Subcutaneous adipose tissue (tissue), 4 donors: ENCODE measurements at places on chromosomes 1 and 21. TPM values are rescaled to one million over a fixed set of nuclear protein-coding genes. Genes with fewer than 3 reads are reported as not detected.

The MFN2 gene
- 49.6 TPM for total RNA-seq

The FCAMR gene
- not detected for total RNA-seq

The CELA2B gene
- total RNA-seq = not detected

The BATF3 gene
- 2.7 TPM for total RNA-seq

The ACTN2 gene
- not detected for total RNA-seq

The RCSD1 gene
- total RNA-seq = 24.7 TPM

The KCNK2 gene
- 1.7 TPM for total RNA-seq

The SPTA1 gene
- total RNA-seq = 0.88 TPM

The VWA5B1 gene
- not detected for total RNA-seq

The S100A9 gene
- 212 TPM for total RNA-seq

The FCER1A gene
- 2.2 TPM for total RNA-seq

The ADGRL2 gene
- total RNA-seq = 74.2 TPM

The NOS1AP gene
- total RNA-seq = 0.82 TPM

The NBPF11 gene
- total RNA-seq = 10.3 TPM

The TRAF3IP3 gene
- 4.4 TPM for total RNA-seq

The ATP6V1G3 gene
- not detected for total RNA-seq
